ENCODE measurements at places on chromosomes 1 and 21.

DNA sequence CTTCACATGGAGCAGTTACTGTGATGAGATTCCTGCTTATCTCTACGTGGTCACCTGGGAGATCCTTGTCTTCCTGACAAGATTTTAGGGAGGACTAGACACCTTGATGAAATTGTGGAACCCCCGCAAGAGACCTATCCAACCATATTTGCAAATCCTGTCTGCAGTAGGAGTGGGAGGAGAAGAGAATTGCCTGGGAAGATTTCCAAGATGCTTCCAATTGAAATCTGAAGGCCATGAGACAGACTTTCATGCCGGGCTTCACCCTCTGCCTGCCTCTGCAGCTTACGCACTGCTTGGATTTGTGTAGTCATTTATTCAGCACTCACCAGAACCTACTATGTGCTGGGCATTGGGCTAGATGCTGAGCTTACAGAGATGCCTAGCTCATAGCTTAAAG, 106.6 kb downstream of the OMA1 start:
- DNase-seq, result no peak

- no peak for DNase-seq
These were observed 61.1 kb upstream of the ANGPTL1 start for GRCh38 chr1:178931858-178932551.

- DNase-seq, result no peak
These were observed 547 bp upstream of the CHIA start for GRCh38 chr1:111290104-111290503.

DNA sequence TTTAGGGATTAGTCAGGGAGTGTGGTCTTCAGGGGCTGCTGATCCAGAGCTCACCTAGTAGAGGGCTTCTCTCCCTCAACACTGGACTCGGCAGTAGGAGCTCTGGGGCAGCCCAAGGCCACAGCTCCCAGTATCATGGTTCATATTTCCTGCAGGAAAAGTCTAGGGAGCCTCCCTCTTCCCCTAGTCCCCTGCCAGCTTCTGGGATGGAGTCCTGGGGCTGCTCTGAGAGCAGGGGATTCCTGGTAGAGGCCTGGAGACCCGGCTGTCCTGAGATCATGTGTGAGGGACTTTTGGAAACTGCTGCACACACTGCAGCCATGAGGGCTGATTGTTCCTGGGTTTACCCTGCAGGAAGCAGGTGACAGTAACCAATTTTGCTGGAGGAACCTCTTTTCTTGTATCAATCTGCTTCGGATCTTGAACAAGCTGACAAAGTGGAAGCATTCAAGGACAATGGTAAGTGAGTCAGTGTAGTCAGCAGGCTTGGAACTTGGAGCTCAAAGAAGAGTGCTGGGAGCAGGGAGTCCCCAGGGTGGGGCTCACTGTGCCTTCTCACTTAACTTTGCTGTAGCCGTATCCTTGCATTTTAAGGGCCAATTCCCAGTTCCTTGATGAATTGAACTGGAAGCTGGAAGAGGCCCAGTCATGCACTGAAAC, 16.3 kb downstream of the STRIP1 start:
- DNase-seq, result no peak

DNA sequence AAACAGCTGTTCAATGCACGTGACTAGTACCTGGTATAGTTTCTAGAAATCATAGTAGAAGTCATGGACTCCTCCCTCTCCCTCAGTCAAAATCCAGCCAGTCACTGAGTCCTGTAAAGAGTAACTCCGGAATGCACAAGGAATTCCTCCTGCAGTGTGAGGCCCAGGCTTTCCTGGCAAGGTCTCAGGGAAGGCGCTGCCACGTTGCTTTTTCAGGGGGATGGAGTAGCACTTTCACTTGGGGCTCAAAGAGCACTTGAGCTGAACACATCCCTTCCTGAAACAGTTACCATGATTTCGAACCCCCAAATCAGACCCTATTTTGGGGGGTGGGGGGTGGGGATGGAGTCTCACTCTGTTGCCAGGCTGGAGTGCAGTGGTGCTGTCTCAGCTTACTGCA, 26.4 kb upstream of the LRRC8D start:
- DNase-seq, result no peak

GRCh38 chr1:103362348-103363007, 163.0 kb upstream of the RNPC3 start:
- no peak for DNase-seq

All from stimulated activated CD8-positive, alpha-beta memory T cell treated with anti-CD3 and anti-CD28 coated beads, Interleukin-7, amount 100 ng/mL, for 24 hours (primary cell).